ENCODE measurements at places on chromosomes 3 and 15. TPM values are rescaled to one million over a fixed set of nuclear protein-coding genes. Genes with fewer than 3 reads are reported as not detected.

Gene CD86
- not detected for total RNA-seq

DNA sequence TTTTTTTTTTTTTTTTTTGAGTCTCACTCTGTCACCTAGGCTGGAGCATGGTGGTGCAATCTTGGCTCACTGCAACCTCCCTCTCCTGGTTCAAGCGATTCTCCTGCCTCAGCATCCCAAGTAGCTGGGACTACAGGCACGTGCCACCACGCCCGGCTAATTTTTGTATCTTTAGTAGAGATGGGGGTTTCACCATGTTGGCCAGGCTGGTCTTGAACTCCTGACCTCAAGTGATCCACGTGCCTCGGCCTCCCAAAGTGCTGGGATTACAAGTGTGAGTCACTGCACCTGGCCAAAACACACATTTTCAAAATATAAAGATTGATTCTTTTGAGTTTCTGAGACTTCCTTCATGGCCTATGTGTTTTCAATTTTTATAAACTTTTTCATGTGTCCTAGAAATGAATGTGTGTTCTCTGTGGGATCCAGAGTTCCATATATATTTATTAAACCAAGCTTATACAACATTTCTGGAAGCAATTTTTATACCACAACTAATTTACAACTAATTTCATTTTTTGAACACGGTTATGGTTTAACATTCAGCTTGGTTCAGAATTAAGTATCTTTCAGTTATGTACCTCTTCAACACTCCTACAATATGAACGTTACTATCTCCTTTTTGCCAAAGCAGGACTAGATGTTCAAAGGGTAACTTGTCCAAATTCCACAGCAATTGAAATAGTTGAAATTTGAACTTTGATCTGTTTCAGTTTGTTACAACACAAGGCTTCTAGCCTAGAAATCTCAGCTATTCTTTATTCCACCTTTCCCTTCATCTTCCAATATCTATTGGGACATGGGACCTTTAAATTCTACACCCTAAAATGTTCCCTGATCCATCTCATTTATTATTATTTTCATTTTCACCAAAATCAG is 1.5 kb downstream of the ACAD11 start:
- no peaks in the 10 kb centered on the region for H3K36me3 ChIP-seq
- no peak for DNase-seq
- H3K27ac ChIP-seq: no peak overlapping the region
- no peak overlapping the region for H3K4me3 ChIP-seq
- H3K27me3 ChIP-seq: no peaks in the 10 kb centered on the region

- no peaks in the 10 kb centered on the region for H3K27me3 ChIP-seq
- no peak overlapping the region for H3K4me3 ChIP-seq
- peaks cover 5% of the 10 kb centered on the region for H3K36me3 ChIP-seq
- H3K27ac ChIP-seq: no peak overlapping the region
- DNase-seq: no peak
Measured at GRCh38 chr3:45715945-45716344, 26.7 kb downstream of the SACM1L start.

DNA sequence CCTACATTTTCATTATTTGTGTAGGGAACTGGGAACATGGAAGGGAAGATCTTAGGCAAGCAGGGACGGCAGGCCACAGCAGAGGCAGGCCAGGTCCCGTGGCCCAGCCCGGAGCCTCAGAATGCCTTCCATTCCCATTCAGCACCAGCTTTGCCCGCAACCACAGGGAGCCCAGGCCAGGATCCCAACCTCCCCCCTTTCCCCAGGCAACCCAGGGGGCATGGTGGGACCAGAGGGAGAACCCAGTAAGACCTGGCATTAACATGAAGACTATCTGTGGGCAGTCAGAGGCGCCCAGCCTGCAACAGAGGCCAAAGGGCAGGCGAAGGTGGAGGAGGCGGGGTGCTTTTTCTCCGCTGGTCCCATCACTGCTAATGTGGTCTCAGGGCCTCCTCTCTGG is 135.6 kb downstream of the TPRA1 start:
- no peak for DNase-seq
- H3K27me3 ChIP-seq: no peaks in the 10 kb centered on the region

DNA sequence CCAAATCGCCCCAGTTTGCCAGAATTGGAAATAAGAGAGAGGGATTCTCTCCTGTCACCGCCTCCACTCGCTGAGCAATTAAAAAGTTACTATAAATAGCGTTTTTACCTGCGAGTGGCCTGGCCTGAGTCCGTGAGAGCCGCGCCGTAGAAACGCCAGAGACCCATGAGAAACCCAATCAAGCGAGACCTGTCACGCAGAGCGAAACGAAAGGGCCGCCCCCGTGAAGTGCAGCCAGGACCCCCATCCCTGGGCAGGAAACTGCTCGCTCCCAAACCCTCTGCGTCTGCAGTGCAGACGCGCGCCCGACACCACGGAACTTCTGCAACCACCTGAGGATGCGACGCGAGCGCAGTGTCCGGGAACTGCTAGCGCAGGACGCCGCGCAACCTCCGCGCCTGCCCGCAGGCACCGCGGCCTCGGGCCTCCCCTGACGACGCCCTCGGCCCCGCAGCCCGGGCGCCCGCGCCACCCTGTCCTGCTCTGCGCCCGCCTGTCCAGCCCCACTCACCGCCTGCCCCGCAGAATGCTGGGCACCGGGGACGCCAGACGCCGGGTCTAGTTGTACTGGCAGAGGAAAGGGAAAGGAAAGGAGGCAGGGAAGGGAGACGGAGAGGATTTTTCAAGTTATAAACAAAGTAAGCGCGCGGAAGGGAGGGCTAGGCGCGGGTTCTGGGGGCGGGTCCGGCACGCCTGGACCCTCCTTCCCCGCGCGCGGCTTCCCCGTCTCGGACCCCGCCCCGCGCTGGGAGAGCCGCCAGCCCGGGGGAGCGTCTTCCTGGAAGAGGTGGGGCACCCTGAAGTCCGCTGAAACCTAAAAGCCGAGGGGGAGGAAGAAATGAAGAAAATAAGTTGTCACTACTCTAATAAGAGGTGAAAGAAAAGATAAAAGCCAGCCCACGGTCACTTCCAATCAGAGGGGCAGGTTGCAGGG is at the start of gene PLSCR4:
TSS of gene PLSCR4 (minus strand) at position 657 of the 934 bp plus-strand sequence. CDS start 29,034 bp downstream, outside the sequence.
- H3K27me3 ChIP-seq: no peaks in the 10 kb centered on the region
- peaks cover 4% of the 10 kb centered on the region for H3K4me1 ChIP-seq
- peak within 1 kb of the TSS; percentile 61 for H3K4me3 ChIP-seq
- peak; percentile 16 for DNase-seq

DNA sequence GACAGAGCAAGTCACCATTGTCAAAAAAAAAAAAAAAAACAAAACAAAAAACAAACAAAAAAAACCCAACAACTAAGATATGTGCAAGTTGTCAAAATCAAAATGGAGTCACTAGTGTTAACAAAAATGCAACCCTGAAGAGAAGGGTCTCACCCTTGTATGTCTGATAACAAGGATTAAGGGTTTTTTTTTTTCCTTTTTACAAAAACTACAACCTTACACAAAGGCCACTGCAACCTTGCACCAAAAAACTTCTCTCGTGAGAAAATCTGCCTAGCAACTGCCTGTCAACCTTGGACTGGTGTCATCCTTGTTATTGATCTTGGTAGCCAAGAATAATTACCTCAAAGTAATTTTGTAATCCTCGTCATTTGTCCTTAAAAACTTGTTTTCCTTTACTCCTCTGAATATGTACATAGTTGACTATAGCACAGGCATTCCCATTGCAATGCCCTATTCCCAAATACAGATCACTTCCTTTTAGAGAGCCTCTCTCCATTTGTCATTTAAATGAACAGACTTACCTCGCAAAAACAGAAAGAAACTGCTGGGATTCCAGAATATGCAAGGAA is 24.0 kb downstream of the TFRC start:
- no peak overlapping the region for H3K4me3 ChIP-seq
- H3K36me3 ChIP-seq: peaks cover 78% of the 10 kb centered on the region
- H3K27me3 ChIP-seq: no peaks in the 10 kb centered on the region
- H3K27ac ChIP-seq: no peak overlapping the region
- H3K4me1 ChIP-seq: no peaks in the 10 kb centered on the region

DNA sequence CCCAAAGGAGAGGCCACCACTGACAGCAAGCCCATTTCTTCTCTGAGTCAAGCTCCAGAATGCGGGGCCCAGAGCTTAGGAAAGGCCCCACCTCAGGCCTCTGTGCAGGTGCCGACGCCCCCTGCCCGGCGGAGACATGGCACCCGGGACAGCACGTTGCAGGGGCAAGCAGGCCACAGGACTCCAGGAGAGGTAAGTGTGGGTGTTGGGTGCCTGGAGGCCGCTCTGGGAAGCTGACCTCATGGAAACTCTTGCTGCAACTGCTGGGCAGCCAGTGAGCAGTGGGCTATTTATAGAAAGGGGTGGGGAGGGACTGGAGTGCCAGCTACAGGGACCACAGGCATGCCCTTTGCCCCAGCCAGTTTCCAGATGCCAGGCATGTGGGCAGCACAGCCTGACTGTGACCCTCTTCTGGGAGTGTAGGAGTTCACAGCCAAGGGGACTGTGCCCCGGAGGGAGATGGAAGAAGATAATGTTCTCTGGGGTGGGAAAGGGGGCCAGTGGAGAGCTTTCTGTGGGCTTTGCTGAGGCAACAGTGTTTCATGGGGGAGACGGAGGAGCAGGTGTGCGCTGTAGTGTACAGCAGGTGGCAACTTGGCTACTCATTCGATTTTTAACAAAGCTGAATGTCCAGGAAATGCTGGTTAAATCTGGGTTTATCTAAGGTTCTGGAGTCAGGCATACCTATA is 23.7 kb downstream of the ALPK3 start:
- no peaks in the 10 kb centered on the region for H3K27me3 ChIP-seq
- peak; percentile 29 for DNase-seq
- no peaks in the 10 kb centered on the region for H3K36me3 ChIP-seq
- peak overlapping the region; percentile 0 for H3K27ac ChIP-seq
- H3K4me3 ChIP-seq: no peak overlapping the region

- no peaks in the 10 kb centered on the region for H3K4me1 ChIP-seq
- H3K27me3 ChIP-seq: no peaks in the 10 kb centered on the region
- H3K27ac ChIP-seq: no peak overlapping the region
Measured at GRCh38 chr3:118244761-118245160, 789.9 kb downstream of the IGSF11 start.

Gene IGSF11
- not detected for total RNA-seq

GRCh38 chr3:133992381-133992780 is 37.3 kb downstream of the SLCO2A1 start:
- H3K27me3 ChIP-seq: peaks cover 4% of the 10 kb centered on the region
- no peaks in the 10 kb centered on the region for H3K36me3 ChIP-seq
- H3K27ac ChIP-seq: no peak overlapping the region
- H3K4me3 ChIP-seq: no peak overlapping the region
- no peak for DNase-seq

Gene TJP1
- 83.6 TPM for total RNA-seq

DNA sequence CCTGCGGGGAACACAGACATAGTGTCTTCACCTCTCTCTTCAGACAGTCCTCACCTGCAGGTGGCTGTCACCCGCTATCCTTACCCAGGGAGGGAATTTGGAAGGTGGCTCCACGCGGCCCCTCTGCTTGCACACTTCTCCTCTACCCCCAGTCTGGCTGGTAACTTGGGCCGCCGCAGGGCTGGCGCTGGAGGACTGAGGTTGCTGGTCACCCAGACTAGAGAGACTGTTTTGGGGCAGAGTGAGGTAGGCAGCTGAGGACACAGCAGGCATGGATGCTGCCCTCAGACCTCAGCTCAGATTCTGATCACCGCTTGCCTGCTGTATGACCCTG is 12.6 kb upstream of the IQSEC1 start:
- no peak for DNase-seq
- H3K27me3 ChIP-seq: no peaks in the 10 kb centered on the region
- no peak overlapping the region for H3K27ac ChIP-seq

- H3K4me1 ChIP-seq: no peaks in the 10 kb centered on the region
- DNase-seq: peak; percentile 10
- no peak overlapping the region for H3K27ac ChIP-seq
- no peaks in the 10 kb centered on the region for H3K27me3 ChIP-seq
- H3K4me3 ChIP-seq: no peak overlapping the region
Measured at GRCh38 chr3:176872771-176873209, 324.5 kb downstream of the TBL1XR1 start.

GRCh38 chr3:158845765-158846350 is 44.0 kb downstream of the MFSD1 start:
- H3K36me3 ChIP-seq: no peaks in the 10 kb centered on the region
- H3K27me3 ChIP-seq: no peaks in the 10 kb centered on the region
- DNase-seq: peak; percentile 27

GRCh38 chr3:134754768-134755559 is 40.1 kb upstream of the EPHB1 start:
- DNase-seq: peak; percentile 10
- no peak overlapping the region for H3K4me3 ChIP-seq
- H3K36me3 ChIP-seq: no peaks in the 10 kb centered on the region
- H3K4me1 ChIP-seq: no peaks in the 10 kb centered on the region

DNA sequence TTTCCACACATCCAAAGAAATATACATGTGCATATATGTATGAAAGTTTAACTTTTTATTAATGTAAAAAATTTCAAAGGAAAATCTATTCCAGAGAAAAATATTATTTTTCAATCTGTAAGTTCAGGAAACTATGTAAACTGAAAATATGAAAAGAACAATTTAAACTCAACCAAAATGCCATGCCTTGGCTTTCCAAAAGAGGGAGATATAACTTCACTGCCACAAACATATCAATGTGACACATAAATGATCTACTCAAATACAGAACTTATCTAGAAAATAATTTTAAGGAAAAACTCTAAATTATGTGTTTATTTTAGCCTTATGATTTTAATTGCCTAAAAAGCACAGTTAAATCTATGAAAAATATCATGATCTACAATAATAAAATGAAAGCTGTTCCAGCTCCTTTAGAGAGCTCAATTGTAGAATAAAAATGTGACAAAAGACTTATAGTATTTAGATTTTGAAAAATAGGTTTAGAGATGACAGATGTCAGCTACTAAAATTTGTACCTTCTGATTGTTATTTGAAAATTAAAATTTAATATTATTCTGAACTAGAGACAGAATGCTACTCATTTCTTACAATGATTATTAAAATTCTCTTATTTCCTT is 94.8 kb downstream of the GBE1 start:
- H3K27me3 ChIP-seq: no peaks in the 10 kb centered on the region
- DNase-seq: no peak
- no peak overlapping the region for H3K27ac ChIP-seq
- H3K4me3 ChIP-seq: no peak overlapping the region

Gene BCL6
- total RNA-seq: 17.5 TPM

DNA sequence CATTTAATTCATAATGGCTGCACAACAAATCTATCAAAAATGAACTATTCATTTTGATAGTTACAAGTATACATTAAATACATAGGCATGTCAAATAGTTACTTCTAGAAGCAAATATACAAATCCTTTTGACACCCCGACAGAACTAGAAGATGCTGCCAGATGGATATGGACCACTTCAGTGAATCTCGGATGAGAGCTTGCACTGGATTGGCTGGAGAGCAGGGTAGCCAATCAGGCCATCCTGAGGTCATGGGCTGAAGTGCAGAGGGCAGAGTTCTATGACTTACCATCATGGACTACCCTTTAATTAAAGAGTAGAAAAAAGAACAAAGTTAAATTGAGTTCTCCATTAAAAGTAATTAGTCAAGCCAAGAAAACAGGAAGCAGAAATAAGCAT is 8.3 kb downstream of the CCNL1 start:
- peaks cover 94% of the 10 kb centered on the region for H3K36me3 ChIP-seq
- no peaks in the 10 kb centered on the region for H3K27me3 ChIP-seq
- H3K4me1 ChIP-seq: no peaks in the 10 kb centered on the region

All from HCT116 (cell line).